Renal cortex interstitium (tissue), 15 donors: ENCODE measurements at places on chromosomes 6 and 20. TPM values are rescaled to one million over a fixed set of nuclear protein-coding genes. Genes with fewer than 3 reads are reported as not detected.

OR2B2 gene
- polyA plus RNA-seq = not detected

TOMM34 gene
- polyA plus RNA-seq = 40.9 TPM

HUS1B gene
- polyA plus RNA-seq = 0.24 TPM

PHACTR3 gene
- polyA plus RNA-seq = 10.5 TPM

PAK5 gene
- 0.32 TPM for polyA plus RNA-seq

SLC22A2 gene
- 16.8 TPM for polyA plus RNA-seq

WFDC12 gene
- polyA plus RNA-seq = not detected

CLPSL1 gene
- not detected for polyA plus RNA-seq

CCM2L gene
- polyA plus RNA-seq = 8.1 TPM

CST7 gene
- polyA plus RNA-seq = 0.38 TPM

C6orf132 gene
- 5.5 TPM for polyA plus RNA-seq

SLC26A8 gene
- 0.23 TPM for polyA plus RNA-seq

SPEF1 gene
- 1.3 TPM for polyA plus RNA-seq

DNA sequence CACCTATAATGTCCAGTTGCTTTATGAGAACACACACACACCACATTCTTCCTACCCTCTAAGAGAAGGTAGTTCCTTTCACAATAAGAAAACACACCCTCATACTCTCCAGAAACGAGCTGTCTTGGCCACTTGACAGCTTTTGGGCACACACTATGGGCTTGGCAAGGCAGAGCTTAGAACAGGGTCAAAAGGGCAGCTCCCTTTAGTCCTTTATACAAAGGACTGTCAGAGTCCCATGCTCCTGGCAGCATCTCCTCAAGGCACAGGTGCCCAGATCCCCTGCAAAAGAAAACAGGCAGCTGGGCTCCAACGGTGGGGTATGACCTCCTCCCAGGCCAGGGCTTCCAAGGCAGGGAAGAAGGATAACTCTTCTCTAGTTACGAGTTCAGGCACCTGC, 4.9 kb upstream of the LYRM2 start:
- DNase-seq = no peak

DNA sequence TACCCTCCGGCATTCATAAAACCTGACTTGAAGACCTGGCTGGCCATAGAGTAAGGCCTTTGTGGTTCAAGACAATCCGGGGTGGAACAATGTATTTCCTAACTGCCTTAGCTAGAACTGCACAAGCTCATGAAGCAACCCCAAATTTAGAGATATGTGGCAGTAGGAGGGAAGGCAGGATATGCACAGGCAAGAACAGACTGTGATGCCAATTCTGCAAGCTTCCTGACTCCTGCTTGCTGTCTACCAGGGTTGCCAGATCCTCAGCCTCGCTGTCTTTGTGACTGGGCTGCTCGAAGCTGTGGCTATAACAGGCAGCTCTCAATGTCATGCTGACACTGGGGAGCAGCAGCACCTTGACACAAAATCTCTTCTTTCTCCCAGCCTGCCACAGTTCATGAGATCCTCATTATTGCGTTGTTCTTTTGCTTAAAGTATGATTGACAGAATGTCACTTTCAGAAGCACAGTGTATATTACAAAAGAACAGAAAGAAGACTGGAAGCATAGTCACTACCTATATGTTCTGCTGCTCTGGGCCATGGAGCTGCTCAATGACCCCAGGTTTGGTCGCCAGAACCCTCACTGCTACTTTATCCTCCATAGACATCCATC, 18.3 kb upstream of the SHLD1 start:
- no peak for DNase-seq

- DNase-seq = no peak
Observed at GRCh38 chr6:64930681-64931080, 776.3 kb downstream of the EYS start.

GRCh38 chr20:35468671-35469334, 13.4 kb downstream of the CEP250 start:
- DNase-seq = no peak

- DNase-seq = no peak
Observed at GRCh38 chr6:100132005-100132404, 138.0 kb upstream of the MCHR2 start.

DNA sequence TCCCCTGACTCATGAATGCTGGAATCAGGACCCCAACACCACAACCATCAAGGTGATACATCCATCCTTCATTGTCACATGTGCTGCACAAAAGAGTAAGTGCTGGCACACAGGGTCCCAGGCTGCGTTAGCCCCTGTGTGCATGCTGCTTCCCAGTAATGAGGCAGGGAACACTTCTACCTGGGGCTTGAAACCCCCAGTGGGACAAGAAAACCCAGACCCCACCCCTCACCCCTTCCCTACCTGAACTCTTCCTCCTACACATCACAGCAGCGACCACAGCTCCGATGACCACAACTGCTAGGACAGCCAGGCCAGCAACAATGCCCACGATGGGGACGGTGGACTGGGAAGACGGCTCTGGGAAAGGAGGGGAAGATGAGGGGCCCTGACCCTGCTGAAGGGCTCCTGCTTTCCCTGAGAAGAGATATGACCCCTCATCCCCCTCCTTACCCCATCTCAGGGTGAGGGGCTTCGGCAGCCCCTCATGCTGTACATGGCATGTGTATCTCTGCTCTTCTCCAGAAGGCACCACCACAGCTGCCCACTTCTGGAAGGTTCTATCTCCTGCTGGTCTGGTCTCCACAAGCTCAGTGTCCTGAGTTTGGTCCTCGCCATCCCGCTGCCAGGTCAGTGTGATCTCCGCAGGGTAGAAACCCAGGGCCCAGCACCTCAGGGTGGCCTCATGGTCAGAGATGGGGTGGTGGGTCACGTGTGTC, 2.0 kb downstream of the HLA-B start:
- DNase-seq = no peak

DNA sequence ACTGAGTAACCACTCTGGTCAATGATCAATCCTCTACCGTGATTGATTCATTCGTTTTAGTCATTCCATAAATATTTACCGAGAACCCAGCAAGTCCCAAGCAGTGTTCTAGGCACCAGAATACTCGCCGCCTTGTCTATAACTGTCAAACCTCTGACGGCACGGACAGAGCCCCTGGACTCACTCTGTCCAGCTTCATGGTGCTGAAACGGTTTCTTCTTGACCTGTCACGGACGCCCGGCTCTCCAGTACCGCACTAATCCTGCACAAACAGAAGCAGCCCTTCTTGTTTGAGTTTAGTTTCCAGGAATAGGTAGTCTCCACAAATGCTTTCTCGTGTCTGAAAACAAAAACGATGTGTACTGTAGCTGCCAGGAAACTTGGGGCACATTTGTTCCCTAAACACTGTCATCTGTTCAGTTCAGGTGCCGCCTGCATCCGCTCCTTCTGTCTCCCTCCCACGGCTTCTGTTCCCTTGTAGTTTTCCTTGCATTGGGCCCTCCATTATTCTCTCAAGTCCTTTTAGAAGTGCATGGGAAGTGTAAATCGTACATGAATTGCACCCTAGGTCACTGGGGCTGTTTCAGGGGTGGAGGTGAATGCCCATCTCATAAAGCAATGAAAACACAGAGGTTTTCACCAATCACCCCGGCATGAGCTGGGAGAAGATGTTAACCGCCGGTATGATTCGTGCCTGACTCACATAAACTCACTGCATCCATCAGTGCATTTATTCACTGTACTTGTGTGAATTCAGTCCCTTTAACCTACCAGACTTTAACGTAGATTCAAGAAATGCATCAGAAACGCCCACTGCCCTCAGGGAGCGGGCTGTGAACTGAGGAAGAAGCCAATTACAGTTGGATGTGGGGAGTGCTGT, 209.3 kb upstream of the CDH4 start:
- no peak for DNase-seq

DNA sequence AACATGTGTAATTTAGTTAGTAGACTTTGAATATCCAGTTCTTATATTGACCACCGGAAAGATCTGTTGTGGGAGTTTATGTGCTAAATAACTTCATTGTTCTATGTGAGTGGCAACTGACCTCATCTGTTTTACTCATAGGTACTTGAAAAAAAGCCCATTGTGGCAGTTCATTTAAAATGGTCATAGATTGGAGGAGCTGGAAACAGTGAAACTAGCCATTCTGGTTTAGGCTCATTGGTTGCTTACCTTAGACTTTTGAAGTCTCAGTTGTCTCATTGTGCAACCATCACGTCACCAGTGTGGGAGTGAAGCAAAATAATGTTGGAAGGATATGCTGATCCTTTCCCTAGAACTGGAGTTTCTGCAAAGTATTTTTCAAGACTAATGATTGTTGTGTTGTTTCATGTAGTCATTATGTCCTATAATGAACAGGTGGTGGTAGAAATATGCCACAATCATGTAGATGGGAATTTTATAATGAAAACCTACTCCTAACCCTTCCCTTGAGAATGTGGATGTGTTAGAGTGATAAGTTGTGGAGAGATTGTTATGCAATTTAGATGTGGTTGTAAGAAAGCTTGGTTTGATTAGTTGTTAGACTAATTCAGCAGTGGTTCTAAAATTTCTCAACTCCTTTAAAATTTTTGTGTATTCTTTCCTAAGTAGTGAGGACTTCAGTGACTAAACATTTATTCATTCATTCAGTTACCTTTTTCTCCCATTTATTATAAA, 18.3 kb downstream of the DSP start:
- no peak for DNase-seq

- DNase-seq = no peak
Observed at GRCh38 chr20:51697096-51697826, 70.9 kb downstream of the ATP9A start.

DNA sequence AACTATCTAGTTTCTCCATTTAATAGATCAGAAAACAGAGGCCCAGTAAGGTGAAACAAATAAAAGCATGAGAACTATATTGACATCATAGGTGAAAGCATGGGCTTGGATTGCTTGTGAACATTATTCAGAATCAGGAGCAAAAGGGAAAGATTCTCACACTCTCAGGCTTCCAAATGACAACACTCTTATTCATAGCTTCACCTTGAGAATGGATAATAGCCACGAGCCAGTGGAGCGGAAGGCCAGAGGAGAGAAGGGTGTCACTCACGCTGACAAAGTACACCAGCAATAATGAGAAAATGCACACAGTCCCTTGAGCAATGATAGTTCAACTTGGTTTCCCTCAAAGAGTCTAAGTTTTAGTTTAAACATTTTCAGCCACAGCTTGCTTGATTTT, 339.0 kb downstream of the TPBG start:
- DNase-seq = no peak

DNA sequence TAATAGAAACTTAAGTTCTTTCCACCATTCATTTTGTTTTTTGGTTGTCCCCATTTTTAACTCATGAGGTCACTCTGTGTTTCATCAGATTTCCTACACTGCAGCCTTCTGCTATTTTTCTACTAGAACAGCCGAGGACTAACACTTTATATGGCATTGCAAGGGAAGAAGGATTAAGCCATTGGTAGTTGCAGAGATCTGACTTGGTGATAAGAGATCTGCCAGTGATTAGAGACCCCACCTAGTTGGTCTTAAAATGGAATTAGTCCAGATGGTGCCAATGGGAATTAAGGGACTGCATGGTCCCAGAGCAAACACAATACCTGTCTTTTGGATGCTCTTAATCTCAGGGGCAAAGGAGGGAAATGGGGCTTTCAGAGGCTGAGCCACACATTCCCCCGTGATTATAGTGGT, 125.5 kb upstream of the TMEM170B start:
- no peak for DNase-seq

GRCh38 chr6:88964509-88964908, 1.1 kb upstream of the RNGTT start:
- no peak for DNase-seq

- no peak for DNase-seq
Observed at GRCh38 chr6:11609324-11610071, 71.9 kb downstream of the TMEM170B start.

GRCh38 chr20:47350691-47351545, 5.6 kb downstream of the ZMYND8 start:
- no peak for DNase-seq

GRCh38 chr6:109448615-109449014, 7.0 kb downstream of the MICAL1 start:
- no peak for DNase-seq

GRCh38 chr6:73231986-73232391, 6.7 kb upstream of the KHDC1L start:
- DNase-seq = no peak

- no peak for DNase-seq
Observed at GRCh38 chr6:87714093-87714842, 12.2 kb upstream of the AKIRIN2 start.

GRCh38 chr6:114936080-114936479, 593.3 kb upstream of the HS3ST5 start:
- no peak for DNase-seq

GRCh38 chr6:12289365-12289919, 719 bp upstream of the EDN1 start:
- DNase-seq = no peak

- no peak for DNase-seq
Observed at GRCh38 chr6:26355366-26355765, 9.6 kb upstream of the BTN3A2 start.

DNA sequence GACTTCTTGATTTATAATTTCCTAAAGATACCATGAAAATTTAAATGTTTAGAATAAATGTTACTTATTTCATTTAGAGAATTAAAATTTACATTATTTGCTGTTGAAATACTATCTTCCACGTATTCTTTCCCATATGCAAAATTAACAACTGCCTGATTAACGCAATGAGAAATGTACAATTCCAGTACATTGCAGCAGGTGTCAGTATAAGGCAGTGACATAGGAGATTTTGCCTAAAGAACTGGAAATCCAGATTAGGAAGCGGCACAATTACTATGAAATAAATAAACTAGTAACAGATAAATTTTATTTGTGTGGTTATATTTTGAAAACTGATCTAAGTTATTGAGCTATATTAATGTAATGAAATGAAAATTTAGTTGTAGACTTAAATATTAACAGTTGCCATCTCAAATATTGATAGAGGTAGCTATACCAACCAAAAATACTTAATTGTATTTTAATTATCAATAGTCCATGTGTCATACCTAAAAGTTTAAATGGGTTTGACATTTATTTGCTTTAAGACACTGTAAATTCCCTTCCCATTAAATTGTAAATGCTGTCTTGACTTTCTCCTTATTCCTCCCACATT, 300.2 kb downstream of the UTRN start:
- peak; percentile 41 for DNase-seq

- DNase-seq = no peak
Observed at GRCh38 chr20:51306081-51306480, 236.4 kb downstream of the NFATC2 start.

- DNase-seq = no peak
Observed at GRCh38 chr6:108988296-108988695, 106.3 kb downstream of the SESN1 start.
